ENCODE measurements at places on chromosomes 13 and 19.

DNA sequence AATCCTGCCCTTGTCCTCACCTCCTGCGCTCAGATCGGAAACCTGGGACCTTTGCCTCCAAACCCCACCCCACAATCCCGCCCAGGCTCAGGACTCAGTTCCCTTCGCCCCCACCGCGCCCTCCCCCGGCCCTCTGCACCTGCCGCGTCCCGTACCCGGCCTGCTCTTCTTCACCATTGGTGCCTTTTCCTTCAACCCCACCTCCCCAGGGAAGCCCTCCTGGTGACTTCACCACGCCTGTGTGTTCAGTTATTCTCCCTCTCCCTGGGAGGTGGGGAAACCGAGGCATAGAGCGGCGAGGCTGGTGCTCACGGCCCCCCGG lies 19.3 kb upstream of the TCF3 start:
- no peak for DNase-seq

DNA sequence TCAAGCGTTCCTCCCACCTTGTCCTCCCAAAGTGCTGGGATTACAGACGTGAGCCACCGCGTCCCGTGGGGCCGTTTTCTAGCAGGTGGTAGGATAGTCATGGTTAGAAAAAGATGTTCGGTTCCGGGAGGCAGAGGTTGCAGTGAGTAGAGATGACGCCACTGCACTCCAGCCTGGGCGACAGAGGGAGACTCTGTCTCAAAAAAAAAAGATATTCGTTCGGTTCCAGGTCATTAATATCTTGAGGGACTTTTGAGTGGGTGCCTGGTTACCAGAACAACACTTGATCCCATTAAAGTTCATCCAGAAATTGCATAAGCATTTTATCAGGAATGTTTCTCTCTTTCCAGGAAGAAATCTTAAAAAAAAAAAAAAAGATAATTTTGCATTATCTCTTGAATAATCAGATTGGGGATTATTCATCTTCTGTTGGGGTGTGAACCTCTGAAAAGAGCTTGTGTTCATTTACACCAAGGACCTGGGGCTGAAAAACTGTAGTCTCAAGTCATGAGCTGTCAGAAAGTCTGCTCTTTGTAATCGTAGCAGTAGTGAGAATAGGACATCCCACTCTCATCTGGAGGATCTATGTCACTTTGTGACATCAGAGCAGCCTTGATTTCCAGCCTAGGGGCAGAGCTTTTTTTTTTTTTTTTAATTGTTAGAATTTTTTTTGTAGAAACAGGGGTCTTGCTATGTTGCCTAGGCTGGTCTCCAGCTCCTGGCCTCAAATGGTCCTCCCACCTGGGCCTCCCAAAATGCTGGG lies 1.0 kb upstream of the ETHE1 start:
- no peak for DNase-seq

GRCh38 chr13:27522847-27523246 lies 72.5 kb upstream of the MTIF3 start:
- peak; percentile 31 for DNase-seq

- no peak for DNase-seq
Measured at GRCh38 chr13:40116008-40116407, 460.5 kb downstream of the COG6 start.

DNA sequence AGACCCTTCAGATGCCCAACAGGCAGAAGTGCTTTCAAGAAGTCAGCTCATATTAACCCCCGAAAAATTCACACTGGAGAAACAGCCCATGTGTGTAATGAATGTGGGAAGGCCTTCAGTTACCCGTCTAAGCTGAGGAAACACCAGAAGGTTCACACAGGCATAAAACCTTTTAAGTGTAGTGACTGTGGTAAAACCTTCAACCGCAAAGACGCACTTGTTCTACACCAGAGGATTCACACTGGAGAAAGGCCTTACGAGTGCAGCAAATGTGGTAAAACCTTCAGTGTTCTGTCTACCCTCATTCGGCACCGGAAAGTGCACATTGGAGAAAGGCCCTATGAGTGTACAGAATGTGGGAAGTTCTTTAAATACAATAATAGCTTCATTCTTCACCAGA lies 8.6 kb downstream of the ZNF584 start:
- DNase-seq, result no peak

GRCh38 chr19:40740747-40741146 lies 9.5 kb downstream of the ACTMAP start:
- no peak for DNase-seq

GRCh38 chr13:44259045-44260027 lies 114.3 kb upstream of the SERP2 start:
- peak; percentile 19 for DNase-seq

All from AML-193 (cell line).